ENCODE measurements at places on chromosomes 16 and 17.

GRCh38 chr16:46783800-46784199 is 35.7 kb upstream of the MYLK3 start:
- no peak for DNase-seq

- DNase-seq: no peak
These were observed 999.5 kb upstream of the EEF2KMT start for GRCh38 chr16:6096931-6097670.

GRCh38 chr17:12902046-12902445 is 112.7 kb downstream of the ARHGAP44 start:
- no peak for DNase-seq

DNA sequence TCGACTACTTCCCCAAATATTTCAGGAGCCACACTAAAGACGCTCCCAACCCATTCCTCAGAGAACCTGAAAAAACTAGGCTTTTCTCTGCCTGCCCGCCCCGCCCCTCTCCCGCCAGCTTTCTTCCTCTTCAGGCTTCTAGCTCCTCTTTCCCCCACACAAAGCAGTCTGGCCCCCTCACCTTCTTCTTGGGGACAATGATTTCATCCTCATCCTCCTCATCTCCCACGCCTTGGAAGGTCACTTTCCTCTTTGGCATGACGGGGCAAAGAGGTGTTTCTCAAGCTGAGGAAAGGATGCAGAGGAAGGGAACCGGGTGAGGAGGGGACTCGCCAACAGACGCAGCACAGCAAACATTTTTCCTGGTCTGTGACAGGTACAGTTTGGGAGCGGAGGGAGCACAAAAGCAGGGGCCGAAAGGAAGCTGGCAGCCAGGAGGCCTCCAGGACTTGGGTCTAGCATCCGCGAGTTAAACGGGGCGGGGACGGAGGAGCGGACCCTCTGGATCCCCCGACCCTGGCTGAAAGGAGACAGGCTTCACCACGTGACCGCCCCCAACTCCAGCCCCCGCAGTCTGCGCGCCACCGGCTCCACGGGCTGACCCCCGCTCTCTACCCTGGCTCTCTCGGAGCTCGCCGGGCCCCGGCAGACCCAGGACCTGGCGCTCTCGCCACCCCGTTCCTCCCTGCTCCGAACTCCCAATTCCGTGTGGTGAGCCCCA is 525 bp downstream of the CD2BP2 start:
- DNase-seq: no peak

GRCh38 chr16:89374393-89374960 is 115.9 kb downstream of the ANKRD11 start:
- no peak for DNase-seq
